ENCODE measurements at places on chromosomes 1 and 21.

GRCh38 chr1:59204001-59204400 is 92.9 kb upstream of the FGGY start:
- DNase-seq, result no peak

DNA sequence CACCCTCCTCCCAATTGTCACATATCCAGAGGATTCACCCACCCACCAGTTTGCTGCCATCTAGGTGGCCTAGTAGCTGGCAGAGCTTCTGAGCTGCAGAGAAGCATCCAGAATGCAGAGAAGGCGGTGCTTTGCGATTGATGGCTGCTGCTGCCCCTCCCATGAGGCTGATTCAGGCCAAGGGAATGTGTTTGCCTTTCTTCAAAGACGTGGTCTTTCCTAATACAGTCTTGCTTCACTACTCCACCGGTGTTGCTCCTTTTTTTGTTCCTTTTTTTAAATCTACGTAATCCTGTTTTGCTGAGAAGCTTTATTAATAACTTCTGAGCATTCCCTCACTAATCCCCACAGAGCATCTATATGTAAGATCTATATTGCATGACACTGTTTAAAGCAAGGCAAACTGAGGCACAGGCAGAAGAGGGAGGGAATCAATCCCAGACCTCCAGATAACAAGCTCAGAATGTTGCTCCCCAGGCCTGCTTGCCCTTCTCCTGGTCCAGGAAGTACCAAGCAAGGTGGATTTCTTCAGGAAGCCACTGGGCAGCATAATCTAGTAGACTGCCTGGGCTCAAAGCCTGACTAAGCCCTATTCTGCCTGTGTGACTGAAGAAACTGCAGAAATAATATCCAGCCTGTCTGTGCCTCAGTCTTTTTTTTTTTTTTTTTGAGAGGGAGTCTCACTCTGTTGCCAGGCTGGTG is 275.5 kb upstream of the FMN2 start:
- no peak for DNase-seq

GRCh38 chr21:37436174-37436573 is 69.6 kb downstream of the DYRK1A start:
- DNase-seq, result no peak

GRCh38 chr1:47438165-47439016 is 547 bp downstream of the FOXD2 start:
- no peak for DNase-seq

DNA sequence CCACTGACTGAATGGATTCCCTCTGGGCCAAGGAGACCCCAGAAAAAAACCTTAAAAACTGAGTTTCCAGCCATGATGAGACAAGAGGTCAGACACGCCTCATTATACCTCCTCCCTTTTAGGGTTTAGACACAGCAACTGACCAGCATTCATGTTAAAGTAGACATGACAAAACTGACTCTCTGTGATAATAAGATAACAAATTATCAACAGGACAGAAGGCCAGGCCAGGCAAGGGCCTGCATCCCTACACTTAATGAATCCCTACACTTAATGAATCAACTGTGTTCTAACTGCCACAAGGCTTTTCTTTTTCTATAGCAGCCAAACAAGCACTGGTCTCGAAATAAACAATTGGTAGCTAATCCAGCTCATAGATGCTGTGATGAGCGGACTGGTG is 33.3 kb upstream of the FAM89A start:
- no peak for DNase-seq

DNA sequence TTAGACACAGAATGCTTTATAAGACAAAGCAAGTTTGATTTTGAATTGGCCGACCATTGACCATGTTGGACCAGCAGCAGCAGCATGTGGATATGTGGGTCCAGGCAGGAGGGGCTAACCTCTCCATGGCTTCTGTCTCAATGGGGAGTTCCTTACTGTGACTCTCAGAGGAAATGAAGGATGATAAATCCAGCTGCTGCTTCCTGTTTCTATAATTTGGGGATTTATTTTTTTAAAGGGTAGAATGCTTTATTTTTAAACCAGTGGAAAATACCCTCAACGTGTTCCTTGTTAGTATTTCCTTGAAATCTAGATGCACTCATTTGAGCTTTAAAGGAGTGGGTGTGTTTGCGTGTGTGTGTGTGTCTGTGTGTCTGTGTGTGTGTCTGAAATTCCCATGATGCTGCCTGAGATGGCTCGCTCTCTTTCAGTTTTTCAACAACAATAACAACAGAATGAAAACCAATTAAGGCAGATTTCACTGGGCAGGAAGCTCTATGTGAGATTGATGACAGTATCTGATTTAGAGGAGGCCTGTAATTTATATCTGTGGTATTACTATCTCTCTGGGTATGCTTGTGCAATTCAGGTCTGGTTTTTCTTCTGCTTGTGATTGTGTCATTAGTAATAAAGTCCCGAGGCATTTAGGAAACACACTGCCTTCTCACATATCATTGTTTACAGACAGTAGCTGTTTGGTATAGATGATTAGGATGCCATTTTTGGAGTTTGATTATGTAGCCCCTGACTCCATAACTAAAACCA is 86.1 kb upstream of the ZNF326 start:
- no peak for DNase-seq

DNA sequence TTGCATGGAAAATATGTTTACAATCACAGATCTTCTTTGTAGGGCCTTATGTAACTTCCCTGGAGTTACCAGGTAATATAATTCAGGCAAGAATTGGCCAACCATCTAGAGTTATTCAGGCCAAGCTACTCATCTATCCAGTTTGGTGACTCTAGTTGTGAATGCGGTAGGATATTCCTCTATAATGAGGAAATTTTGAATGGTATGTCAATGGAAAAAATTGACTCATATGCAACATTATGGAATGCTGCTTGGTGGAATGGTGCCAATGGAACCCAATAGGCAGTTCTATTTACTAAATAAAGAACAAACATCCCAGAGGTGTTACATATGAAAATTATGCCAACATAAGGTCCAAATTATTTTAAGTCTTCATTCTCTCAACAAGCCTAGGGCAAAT is 5.6 kb upstream of the TNFSF18 start:
- DNase-seq, result no peak

DNA sequence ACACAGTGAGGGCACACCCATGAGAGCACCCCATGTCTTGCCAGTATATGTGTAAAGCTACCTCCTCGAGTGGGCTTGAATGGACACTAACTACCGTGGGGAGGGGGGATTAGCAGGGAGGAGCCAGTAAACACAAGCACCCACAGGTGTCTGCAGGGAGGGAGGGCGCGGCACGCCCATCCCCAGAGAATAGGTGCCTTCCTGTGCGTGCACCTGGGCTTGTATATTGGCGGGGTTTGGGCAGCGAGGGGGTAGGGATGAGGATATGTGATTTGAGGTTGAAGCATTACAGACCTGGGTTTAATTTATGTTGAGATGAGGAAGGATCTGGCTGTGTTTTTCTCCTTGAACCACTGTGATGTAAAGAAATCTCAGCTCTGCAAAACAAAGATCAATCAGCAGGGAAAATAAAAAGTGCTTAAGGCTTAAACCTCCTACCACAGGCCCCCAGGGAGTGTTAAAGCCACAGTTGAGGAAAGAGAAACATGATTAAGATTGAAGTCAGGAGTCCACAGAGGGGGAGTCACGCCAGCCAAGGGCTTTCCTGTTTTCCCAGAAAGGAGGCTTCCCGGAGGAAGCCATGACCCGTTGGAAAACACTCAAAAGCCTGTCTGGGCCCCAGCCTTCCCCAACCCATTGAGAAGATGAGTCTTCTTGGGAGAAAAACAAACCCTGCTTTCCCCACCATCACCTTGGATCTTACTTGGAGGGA is 80.0 kb downstream of the CAMK2N1 start:
- DNase-seq, result no peak

GRCh38 chr21:39097981-39098380 is 85.3 kb downstream of the PSMG1 start:
- no peak for DNase-seq

DNA sequence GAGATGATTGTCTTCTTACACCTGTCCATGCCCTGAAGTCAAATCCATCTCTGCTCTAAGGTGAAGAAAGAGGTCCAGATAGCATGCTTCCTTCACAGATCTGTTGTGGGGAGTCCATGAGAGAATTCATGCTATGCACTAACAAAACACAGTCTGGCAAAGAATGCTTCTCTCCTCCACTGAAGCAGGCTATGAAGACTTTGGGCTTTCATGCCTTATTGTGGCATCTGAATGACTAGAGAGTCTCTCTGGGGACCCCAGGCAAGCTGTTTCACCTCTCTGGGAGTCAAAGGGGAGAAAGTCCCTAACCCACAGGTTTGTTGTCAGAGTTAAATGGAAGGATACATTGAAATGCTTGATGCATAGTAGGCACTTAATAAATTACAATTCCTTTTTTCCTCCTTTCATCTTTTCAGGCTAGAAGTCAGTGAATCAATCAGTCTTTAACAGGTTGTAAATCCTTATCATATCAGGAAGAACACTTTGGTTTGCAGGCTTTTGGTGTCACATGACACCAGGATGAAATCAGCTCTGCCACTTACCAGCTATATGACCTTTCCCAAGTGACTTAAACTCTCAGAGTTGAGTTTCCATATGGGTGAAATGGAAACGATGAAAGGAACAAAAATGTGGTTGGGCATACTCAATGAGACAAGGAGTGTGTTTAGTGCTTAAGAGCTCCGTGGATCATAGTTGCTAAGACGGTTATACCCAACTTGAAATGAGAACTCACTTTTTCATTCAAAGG is 200.1 kb upstream of the DAB1 start:
- no peak for DNase-seq

DNA sequence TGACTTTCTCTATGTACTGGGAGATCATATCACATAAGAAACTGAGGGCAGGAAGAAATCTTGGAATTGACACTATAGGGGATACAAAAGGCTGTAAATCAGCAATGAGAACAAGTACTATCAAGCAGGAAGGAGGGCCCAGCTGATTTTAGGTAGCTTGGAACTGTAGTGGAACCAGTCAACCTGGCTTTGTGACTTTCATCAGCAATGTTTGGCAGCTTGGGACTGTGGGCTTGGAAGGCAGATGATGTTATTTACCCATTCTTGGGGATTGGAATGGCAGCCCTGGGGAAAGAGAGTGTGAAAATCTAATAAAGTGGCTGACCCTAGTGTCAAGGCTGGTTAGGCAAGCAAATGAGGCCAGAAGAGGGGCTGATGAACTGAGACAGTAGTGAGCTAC is 1073.3 kb downstream of the ADGRL2 start:
- no peak for DNase-seq

DNA sequence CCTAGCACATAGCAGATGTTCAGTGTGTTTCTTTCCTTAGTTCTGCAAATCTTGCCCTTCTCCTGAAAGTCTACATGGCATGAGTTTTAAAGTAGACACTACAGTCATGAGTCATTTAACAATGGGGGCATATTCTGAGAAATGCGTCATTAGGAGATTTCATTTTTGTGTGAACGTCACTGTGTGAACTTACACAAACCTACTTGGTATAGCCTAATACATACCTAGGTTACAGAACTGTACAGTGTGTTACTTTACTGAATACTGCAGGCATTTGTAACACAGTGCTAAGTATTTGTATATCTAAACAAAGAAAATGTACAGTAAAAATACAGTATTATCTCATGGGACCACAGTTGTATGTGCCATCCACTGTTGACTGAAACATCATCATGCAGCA is 10.0 kb downstream of the TTF2 start:
- DNase-seq, result no peak

DNA sequence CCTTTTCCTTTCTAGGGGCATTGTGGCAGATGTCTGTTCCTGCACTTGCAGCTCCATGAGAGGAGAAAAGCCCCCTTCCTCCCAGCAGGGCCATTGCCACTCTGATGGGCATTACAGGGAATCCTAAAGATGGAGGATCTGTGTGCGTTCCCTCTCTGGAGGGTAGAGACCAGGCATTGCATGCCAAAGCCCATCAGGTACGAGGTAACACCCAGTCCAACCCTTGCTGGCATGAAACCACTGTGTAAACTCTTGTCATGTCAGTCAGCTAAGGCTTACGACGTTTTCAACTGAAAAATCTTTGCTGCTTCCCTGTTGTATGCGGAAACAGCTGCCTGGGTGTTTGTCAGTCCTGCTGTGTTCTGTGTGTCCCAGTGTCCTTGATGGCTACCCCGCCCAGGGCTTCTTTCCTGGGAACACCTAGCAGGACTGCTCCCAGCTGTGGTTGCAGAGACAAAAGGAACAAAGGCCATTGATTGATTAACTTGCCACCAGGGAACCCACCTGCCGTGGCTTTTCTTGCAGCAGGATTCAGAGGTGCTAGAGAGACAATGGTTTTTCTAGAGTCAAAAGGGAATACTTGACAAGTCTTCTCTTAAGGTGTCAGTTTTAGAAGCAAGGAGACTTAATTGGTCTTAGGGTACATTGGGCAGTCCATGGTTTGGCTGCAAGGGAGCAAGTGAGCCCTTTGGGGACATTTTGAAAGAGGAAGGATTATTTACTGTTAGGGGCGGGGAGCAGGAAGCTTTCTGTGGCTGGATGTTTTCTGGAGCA is 24.6 kb downstream of the B3GALT5 start:
- DNase-seq, result no peak

GRCh38 chr1:226615876-226616275 is 67.3 kb downstream of the STUM start:
- no peak for DNase-seq

- DNase-seq, result no peak
Observed at GRCh38 chr1:233005703-233006102, 55.3 kb downstream of the NTPCR start.

GRCh38 chr21:36429947-36430546 is 44.9 kb downstream of the CHAF1B start:
- peak; percentile 35 for DNase-seq

DNA sequence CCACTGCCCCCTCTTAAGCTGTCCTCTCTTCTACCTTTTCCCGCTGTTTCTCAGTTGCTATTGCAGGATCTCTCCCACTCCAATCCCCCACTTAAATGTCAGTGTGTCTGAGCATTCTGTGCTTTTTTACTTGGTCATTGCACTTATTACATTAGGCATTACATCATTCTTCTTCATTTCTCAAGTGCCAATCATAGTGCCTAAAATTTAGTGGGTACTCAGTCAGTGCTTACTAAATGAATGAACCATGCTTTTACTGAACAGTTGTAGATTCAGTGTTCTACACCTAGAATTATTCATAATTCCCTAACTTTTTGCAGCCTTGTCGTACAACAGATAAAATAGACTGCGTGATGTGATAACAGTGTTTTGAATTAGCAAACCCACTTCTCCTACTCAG is 19.4 kb downstream of the ARMH1 start:
- no peak for DNase-seq

- DNase-seq, result no peak
Observed at GRCh38 chr1:93728480-93729131, 47.0 kb upstream of the BCAR3 start.

- DNase-seq, result no peak
Observed at GRCh38 chr21:40254540-40255465, 387.6 kb downstream of the PCP4 start.

Measured in activated naive CD8-positive, alpha-beta T cell treated with anti-CD3 and anti-CD28 coated beads, Interleukin-2, amount 50 U/mL, for 16 hours (primary cell).